ENCODE measurements at places on chromosomes 2 and 18.

DNA sequence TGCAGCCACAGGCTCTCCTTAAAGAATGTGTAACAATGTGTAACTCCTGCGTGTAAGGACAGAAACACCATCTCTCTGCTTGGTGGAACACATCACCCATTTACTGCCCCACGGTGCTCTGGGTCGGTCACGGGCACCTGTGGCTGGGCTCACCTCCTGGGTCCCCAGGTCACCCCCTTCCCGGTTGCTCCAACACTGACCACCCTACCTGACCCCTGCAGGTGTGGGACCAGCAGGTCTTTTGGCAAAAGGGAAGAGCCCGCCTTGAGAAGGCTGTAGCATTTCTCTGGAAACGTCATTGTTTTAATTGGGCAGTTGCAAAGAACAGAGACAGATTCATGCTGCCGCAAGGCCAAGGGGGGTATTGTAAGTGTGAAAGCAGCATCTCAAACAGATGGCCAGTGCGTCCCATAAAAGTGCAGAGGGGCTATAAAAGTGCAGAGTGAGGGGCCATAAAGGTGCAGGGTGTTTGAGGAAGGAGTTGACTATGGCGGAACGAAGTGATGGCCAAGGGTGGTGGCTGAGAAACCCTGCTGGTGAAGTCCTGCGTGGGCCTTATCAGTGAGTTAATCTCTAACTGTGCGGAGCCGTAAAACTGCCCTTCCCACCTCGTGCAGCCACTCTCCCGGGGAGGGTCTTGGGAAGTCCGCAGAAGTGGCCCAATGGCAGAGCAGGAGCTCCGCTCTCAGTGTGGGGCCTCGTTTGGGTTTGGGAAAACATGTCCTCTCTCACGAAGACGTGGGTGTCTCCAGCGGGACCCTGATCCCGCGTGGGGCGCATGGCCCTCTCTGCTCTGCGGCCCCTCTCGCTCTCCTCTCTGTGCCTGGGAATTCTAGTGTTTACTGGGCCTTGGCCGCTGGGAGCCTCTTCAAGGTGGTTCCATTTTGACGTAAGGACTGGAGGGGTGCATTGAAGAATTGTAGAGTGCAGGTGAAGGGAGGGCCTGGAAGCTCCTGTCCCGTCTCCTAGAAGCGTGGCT lies 13.7 kb upstream of the NEU4 start:
- no peaks in the 10 kb centered on the region for H3K36me3 ChIP-seq
- no peaks in the 10 kb centered on the region for H3K27me3 ChIP-seq
- H3K27ac ChIP-seq = no peak overlapping the region
- H3K4me1 ChIP-seq = no peaks in the 10 kb centered on the region

- no peak for DNase-seq
- H3K27ac ChIP-seq = no peak overlapping the region
- no peaks in the 10 kb centered on the region for H3K36me3 ChIP-seq
Measured at GRCh38 chr2:76946631-76947145, 575.5 kb downstream of the LRRTM4 start.

DNA sequence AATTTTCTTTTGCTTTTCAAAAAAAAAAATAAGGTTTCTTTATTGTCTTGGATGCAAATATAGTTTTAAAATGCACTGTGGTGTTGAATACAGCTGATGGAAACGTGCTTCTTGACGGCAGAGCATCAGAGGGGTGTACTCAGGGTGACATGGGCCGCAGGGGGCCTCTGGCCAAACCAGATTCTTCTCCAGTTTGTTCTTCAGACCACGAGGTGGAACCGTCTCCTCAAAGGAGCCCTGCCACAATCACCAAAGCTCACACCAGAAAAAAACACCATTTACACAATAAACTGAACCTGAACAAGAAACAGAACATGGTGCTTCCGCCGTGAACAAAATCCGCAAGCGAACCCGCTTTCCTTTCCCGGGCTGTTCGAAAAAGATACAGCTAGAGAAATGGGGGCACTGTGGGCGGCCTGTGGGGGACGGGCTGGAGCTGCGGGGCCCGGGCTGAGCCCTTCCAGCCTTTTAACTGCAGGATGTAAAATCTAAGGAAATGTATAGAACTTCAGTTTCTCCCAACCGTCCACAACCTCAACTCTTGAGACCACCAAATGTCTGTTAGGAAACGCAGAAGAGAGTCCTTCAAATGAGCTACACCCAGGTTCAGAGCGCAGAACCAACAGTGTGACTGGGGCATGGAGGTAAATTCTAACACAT lies 34.5 kb downstream of the PSMG2 start:
- H3K4me1 ChIP-seq = peaks cover 6% of the 10 kb centered on the region
- DNase-seq = no peak
- H3K27ac ChIP-seq = no peak overlapping the region
- no peaks in the 10 kb centered on the region for H3K27me3 ChIP-seq
- no peak overlapping the region for H3K4me3 ChIP-seq

GRCh38 chr2:105875241-105875640 lies 130.5 kb downstream of the NCK2 start:
- no peaks in the 10 kb centered on the region for H3K27me3 ChIP-seq
- no peak for DNase-seq
- peaks cover 71% of the 10 kb centered on the region for H3K4me1 ChIP-seq
- H3K36me3 ChIP-seq = peaks cover 63% of the 10 kb centered on the region

- H3K36me3 ChIP-seq = no peaks in the 10 kb centered on the region
- H3K4me3 ChIP-seq = no peak overlapping the region
- H3K27ac ChIP-seq = no peak overlapping the region
- no peaks in the 10 kb centered on the region for H3K4me1 ChIP-seq
- no peaks in the 10 kb centered on the region for H3K27me3 ChIP-seq
Measured at GRCh38 chr2:25505622-25506021, 163.9 kb upstream of the DNMT3A start.

GRCh38 chr2:147051814-147052213 lies 793.0 kb upstream of the ACVR2A start:
- H3K36me3 ChIP-seq = no peaks in the 10 kb centered on the region
- H3K4me1 ChIP-seq = no peaks in the 10 kb centered on the region
- H3K27ac ChIP-seq = no peak overlapping the region

DNA sequence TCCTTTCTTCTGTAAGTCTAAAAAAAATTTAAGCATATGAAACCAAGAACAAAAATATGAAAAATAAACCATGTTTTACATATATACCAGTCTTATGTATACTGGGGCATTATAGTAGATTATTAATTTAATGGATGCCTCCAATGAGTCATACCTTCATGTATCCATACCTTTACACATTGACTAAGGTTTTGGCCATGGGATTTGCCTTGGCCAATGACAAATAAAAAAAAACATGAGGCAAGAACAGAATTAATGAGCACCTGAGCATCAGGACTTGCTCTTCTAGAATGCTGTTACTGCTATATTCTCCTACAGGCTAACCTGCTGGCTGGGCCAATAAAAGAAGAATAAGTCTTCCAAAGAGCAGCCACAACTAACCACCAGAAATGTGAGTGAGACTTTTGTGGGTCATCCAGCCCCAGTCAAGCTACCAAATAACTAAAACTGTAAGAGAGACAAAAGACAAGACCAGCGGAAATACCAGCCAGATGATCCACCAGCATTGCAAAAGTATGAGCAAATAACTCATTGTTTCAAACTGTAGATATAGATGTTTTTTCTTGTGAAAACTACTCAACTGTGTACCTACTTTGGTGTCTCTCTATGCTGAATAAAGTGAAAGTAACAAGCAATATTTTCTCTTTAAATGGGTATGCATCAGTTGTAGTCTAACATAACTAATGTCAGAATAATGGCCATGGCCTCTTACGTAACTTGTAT lies 749.6 kb upstream of the VRK2 start:
- H3K27me3 ChIP-seq = no peaks in the 10 kb centered on the region
- H3K27ac ChIP-seq = no peak overlapping the region
- H3K36me3 ChIP-seq = no peaks in the 10 kb centered on the region

- no peaks in the 10 kb centered on the region for H3K27me3 ChIP-seq
- H3K4me1 ChIP-seq = no peaks in the 10 kb centered on the region
- H3K27ac ChIP-seq = no peak overlapping the region
- H3K36me3 ChIP-seq = no peaks in the 10 kb centered on the region
Measured at GRCh38 chr2:183522489-183523266, 398.4 kb downstream of the NUP35 start.

GRCh38 chr2:173986805-173987204 lies 21.6 kb upstream of the SP3 start:
- no peak for DNase-seq
- no peak overlapping the region for H3K4me3 ChIP-seq
- H3K36me3 ChIP-seq = no peaks in the 10 kb centered on the region
- no peaks in the 10 kb centered on the region for H3K27me3 ChIP-seq
- peaks cover 8% of the 10 kb centered on the region for H3K4me1 ChIP-seq

- no peak for DNase-seq
- H3K27ac ChIP-seq = no peak overlapping the region
- peaks cover 8% of the 10 kb centered on the region for H3K36me3 ChIP-seq
- H3K4me1 ChIP-seq = peaks cover 16% of the 10 kb centered on the region
Measured at GRCh38 chr2:191209340-191209739, 35.9 kb upstream of the MYO1B start.

GRCh38 chr2:178830451-178830850 lies 23.2 kb upstream of the TTN start:
- no peaks in the 10 kb centered on the region for H3K27me3 ChIP-seq
- H3K36me3 ChIP-seq = peaks cover 10% of the 10 kb centered on the region
- no peak overlapping the region for H3K4me3 ChIP-seq
- no peak overlapping the region for H3K27ac ChIP-seq
- peaks cover 4% of the 10 kb centered on the region for H3K4me1 ChIP-seq
- DNase-seq = no peak

- H3K4me3 ChIP-seq = peak overlapping the region; percentile 85
- H3K36me3 ChIP-seq = peaks cover 3% of the 10 kb centered on the region
- H3K27ac ChIP-seq = peak overlapping the region; percentile 70
- peaks cover 15% of the 10 kb centered on the region for H3K4me1 ChIP-seq
- peaks cover 59% of the 10 kb centered on the region for H3K27me3 ChIP-seq
Measured at GRCh38 chr18:8706791-8707555, 1.6 kb downstream of the MTCL1 start.

- H3K27me3 ChIP-seq = peaks cover 28% of the 10 kb centered on the region
- no peak overlapping the region for H3K27ac ChIP-seq
- no peaks in the 10 kb centered on the region for H3K4me1 ChIP-seq
- no peaks in the 10 kb centered on the region for H3K36me3 ChIP-seq
- DNase-seq = no peak
Measured at GRCh38 chr2:206213514-206213845, 53.8 kb downstream of the EEF1B2 start.

- no peaks in the 10 kb centered on the region for H3K27me3 ChIP-seq
- DNase-seq = no peak
- H3K36me3 ChIP-seq = no peaks in the 10 kb centered on the region
- H3K27ac ChIP-seq = no peak overlapping the region
- no peak overlapping the region for H3K4me3 ChIP-seq
Measured at GRCh38 chr2:136985044-136985443, 219.7 kb downstream of the THSD7B start.

- H3K27ac ChIP-seq = no peak overlapping the region
- H3K4me3 ChIP-seq = no peak overlapping the region
- H3K27me3 ChIP-seq = no peaks in the 10 kb centered on the region
Measured at GRCh38 chr18:64234321-64234720, 85.4 kb upstream of the LINC00305 start.

DNA sequence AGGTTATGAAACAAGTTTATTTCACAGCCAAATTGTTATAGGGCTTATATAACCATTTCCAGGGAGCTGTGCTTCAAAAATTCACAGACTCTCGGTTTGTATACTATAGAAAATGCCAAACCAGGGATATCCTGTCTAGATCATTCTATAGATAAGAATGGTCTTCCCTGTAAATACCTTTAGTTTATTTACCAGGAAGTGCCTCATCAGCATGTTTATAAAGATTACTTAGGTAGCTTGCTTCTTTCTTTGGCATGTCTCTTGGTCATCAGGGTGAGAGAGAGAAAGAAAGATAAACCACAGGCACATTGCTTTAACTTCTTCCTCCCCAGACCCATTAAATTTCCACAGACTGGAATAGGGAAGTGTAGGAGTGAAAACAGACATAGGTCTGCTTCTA lies 439.4 kb downstream of the SPAG16 start:
- no peaks in the 10 kb centered on the region for H3K4me1 ChIP-seq
- no peak overlapping the region for H3K27ac ChIP-seq
- H3K4me3 ChIP-seq = no peak overlapping the region
- no peak for DNase-seq
- no peaks in the 10 kb centered on the region for H3K36me3 ChIP-seq

- no peaks in the 10 kb centered on the region for H3K4me1 ChIP-seq
- no peak overlapping the region for H3K4me3 ChIP-seq
- peaks cover 3% of the 10 kb centered on the region for H3K27me3 ChIP-seq
- H3K36me3 ChIP-seq = no peaks in the 10 kb centered on the region
Measured at GRCh38 chr2:205827809-205828365, 145.6 kb downstream of the NRP2 start.
